ENCODE measurements at places on chromosomes 3 and 15. TPM values are rescaled to one million over a fixed set of nuclear protein-coding genes. Genes with fewer than 3 reads are reported as not detected.

The PDIA5 gene
- total RNA-seq, result 16.1 TPM

The SLC22A13 gene
- total RNA-seq, result 0.29 TPM

The C2CD4A gene
- not detected for total RNA-seq

The ROBO1 gene
- total RNA-seq, result 12.3 TPM

The HTR3E gene
- total RNA-seq, result not detected

The SAMMSON gene
- total RNA-seq, result 2.1 TPM

The HESX1 gene
- total RNA-seq, result not detected

The DNAJB8 gene
- total RNA-seq, result not detected

The GPR149 gene
- total RNA-seq, result not detected

The RCCD1 gene
- total RNA-seq, result 12.7 TPM

DNA sequence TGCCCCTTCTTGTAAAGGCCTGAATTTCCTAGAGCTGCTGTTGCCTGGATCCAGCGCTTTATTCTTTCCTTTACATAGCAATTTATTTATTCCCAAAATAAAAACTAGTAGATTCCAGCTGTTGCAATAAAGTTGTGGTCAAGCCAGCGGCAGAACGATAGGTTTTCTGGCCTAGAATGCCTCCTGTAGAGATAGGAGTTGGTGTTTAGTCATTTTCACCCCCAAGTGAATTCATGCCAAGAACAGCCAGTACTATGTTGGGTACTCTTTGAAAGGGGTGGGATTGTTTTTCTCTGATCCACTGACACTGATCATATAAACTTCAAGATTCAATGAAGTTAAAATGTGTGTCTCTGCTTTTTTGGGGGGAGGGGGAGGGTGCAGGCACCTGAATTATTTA is 69.7 kb downstream of the KLHL25 start:
- no peaks in the 10 kb centered on the region for H3K27me3 ChIP-seq
- peaks cover 30% of the 10 kb centered on the region for H3K4me1 ChIP-seq
- no peak for DNase-seq
- no peak overlapping the region for H3K4me3 ChIP-seq
- H3K27ac ChIP-seq, result peak overlapping the region; percentile 85

DNA sequence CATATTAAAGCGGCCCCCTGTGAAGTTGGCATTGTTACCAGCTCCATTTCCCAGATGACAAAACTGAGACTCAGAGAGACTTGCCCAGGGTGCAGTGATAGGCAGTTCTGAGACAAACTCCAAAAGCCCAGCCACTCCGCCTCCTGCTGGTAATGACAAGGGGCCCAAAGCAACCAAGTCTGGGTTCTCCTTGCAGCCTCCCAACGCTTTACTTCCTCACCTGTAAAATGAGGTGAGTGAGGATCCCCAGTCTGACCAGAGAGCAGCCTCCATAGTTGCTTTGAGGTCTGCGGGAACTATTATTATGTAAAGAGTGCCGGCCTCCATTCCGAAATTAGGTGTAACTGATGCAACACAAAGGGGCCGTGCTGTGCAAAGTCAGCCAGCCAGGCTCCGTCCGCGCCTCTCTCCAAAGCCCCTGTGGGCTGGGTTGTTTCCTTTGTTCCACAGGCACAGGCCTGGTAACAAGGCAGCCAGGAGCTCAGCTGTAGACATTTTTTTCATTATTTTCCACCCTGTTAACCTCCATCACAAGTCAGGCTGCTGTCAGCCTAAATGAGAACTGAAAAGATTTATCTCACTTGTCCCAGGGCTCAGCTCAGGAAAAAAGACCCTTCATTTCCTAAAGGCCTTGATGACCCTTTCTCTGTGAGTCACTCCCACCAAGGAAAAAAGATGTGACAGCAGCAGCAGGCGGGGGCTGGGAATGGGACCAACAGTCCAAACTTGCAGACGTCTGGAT is 139.1 kb upstream of the RAD18 start:
- no peak for DNase-seq
- H3K36me3 ChIP-seq, result no peaks in the 10 kb centered on the region
- H3K4me3 ChIP-seq, result no peak overlapping the region
- H3K27ac ChIP-seq, result no peak overlapping the region

GRCh38 chr3:108089579-108089978 is 1.3 kb downstream of the CD47 start:
- peak overlapping the region; percentile 97 for H3K4me3 ChIP-seq
- H3K36me3 ChIP-seq, result no peaks in the 10 kb centered on the region
- H3K27me3 ChIP-seq, result no peaks in the 10 kb centered on the region
- peak overlapping the region; percentile 96 for H3K27ac ChIP-seq
- H3K4me1 ChIP-seq, result peaks cover 56% of the 10 kb centered on the region

DNA sequence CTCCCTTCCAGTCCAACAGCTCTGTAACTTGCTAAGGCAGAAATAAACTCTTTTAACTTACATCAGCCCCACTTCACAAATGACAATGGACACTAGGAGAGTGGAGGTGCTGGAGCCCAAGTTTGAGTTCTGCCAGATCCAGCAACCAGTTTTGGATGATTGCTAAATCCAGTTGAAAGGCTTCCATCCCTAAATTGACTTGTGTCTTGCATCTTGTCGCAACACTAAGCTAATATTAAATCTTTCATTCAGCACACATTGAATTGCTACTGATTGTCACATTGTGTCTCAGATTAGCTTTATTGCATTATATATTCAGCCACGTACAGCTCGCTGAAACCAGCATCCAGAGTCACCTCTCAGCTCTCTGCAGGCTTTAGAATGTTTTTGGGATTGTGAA is 41.7 kb upstream of the LIPC start:
- no peaks in the 10 kb centered on the region for H3K4me1 ChIP-seq
- H3K4me3 ChIP-seq, result no peak overlapping the region
- no peak overlapping the region for H3K27ac ChIP-seq
- H3K36me3 ChIP-seq, result no peaks in the 10 kb centered on the region
- no peak for DNase-seq

DNA sequence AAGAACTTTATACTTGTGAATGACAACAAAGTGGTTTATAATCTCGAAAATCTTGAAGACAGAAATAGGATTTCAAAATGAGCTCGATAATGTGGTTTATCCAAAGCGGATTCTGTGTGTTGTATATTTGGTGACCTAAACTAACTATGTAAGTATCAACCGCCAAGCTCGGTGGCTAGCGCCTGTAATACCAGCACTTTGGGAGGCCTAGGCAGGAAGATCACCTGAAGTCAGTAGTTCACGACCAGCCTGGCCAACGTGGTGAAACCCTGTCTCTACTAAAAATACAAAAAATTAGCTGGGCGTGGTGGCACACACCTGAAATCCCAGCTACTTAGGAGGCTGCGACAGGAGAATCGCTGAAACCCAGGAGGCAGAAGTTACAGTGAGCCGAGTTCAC is 2.2 kb downstream of the ATP13A3 start:
- H3K27ac ChIP-seq, result peak overlapping the region; percentile 90
- no peaks in the 10 kb centered on the region for H3K36me3 ChIP-seq
- no peaks in the 10 kb centered on the region for H3K27me3 ChIP-seq
- peak overlapping the region; percentile 80 for H3K4me3 ChIP-seq
- H3K4me1 ChIP-seq, result peaks cover 38% of the 10 kb centered on the region

- H3K27me3 ChIP-seq, result no peaks in the 10 kb centered on the region
- no peaks in the 10 kb centered on the region for H3K36me3 ChIP-seq
- DNase-seq, result no peak
- no peaks in the 10 kb centered on the region for H3K4me1 ChIP-seq
- no peak overlapping the region for H3K27ac ChIP-seq
- no peak overlapping the region for H3K4me3 ChIP-seq
Observed at GRCh38 chr3:106729481-106729880, 647.8 kb upstream of the CCDC54 start.

DNA sequence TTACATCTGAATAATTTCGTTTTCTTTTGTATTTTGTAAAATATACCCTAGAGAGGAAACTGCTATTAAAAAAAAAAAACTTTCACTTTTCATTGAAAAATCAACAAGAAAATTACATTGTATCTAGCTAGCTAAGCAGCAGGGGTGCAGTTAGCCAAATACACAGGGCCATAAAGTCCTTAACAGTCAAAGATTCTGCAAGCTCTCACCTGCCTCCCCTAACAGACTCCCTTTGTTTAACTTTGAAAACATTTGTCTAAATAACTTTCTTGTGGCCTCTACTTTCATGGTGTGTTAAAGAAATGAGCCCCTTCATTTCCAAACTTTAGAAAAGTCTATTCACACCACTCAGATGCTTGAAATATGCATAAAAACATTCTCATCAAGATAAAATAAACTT is 23.3 kb downstream of the CBLB start:
- no peak for DNase-seq
- peaks cover 16% of the 10 kb centered on the region for H3K36me3 ChIP-seq
- H3K4me1 ChIP-seq, result peaks cover 55% of the 10 kb centered on the region
- no peak overlapping the region for H3K4me3 ChIP-seq
- no peaks in the 10 kb centered on the region for H3K27me3 ChIP-seq

DNA sequence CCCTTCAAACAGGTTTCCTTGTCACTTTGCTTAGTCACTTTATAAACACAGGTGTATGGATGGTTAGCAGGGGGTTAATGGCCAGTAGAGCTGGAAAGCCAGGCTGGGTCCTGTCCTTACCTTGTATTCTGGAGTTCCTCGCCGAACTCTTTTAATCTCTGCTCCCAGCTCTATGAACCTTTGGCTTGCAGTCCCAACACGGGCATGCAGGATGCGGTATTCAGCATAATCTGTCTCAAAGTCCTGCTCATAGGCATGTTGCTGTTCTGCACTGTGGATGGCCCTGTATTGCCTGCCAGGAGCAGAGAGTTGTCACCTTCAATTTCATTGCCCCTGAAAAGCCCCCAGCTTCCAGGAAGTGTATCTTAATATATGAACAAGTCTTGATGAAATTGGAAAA is 2.7 kb downstream of the ELL3 start:
- no peak for DNase-seq
- H3K4me3 ChIP-seq, result no peak overlapping the region
- no peak overlapping the region for H3K27ac ChIP-seq
- peaks cover 27% of the 10 kb centered on the region for H3K4me1 ChIP-seq
- peaks cover 48% of the 10 kb centered on the region for H3K36me3 ChIP-seq
- H3K27me3 ChIP-seq, result no peaks in the 10 kb centered on the region

- H3K4me1 ChIP-seq, result peaks cover 6% of the 10 kb centered on the region
- DNase-seq, result peak; percentile 26
- H3K27ac ChIP-seq, result no peak overlapping the region
- no peak overlapping the region for H3K4me3 ChIP-seq
- H3K36me3 ChIP-seq, result no peaks in the 10 kb centered on the region
- H3K27me3 ChIP-seq, result no peaks in the 10 kb centered on the region
Observed at GRCh38 chr15:99931703-99932603, 198.7 kb upstream of the LYSMD4 start.

DNA sequence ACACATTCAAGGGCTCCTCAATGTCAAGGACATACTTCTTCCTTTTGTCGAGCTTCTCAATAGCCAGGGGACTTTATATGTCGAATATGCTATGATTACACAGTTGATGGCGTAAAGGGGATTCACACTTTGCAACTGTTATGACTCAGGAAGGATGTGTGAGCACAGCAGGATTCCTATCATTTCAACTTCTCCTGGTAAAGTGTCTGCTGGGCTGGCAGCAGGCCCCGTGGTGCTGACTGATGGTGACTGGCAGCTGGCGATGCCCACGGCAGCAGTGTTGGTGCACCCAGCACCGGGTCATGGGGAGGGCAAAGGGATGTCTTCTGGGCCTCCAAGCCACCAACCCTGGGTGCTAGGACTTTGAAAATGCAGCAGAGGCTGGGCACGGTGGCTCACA is 44.8 kb upstream of the GNB5 start:
- no peaks in the 10 kb centered on the region for H3K4me1 ChIP-seq
- H3K27ac ChIP-seq, result no peak overlapping the region
- no peak overlapping the region for H3K4me3 ChIP-seq
- DNase-seq, result no peak

GRCh38 chr15:45234562-45235235 is 17.3 kb upstream of the SLC28A2 start:
- no peak overlapping the region for H3K27ac ChIP-seq
- H3K4me1 ChIP-seq, result no peaks in the 10 kb centered on the region
- no peaks in the 10 kb centered on the region for H3K36me3 ChIP-seq
- H3K4me3 ChIP-seq, result no peak overlapping the region
- DNase-seq, result no peak
- no peaks in the 10 kb centered on the region for H3K27me3 ChIP-seq

DNA sequence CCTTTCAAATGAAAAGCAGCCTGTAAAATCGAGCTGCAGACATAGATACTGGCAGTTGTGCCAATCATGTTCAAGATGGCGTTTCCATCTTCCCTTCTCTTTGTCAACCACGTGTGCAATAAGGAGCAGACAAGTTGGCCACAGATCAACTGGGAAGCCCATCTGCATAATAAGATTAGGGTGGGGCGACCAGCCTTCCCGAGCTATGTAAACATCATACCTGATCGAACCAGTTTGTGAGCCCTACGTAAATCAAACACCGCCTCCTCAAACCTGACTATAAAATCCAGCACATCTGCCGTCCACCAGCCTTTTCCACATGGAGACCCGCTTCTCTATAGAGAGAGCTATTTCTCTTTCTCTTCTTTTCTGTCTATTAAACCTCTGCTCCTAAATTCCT is 37.2 kb downstream of the TRIM42 start:
- no peaks in the 10 kb centered on the region for H3K36me3 ChIP-seq
- DNase-seq, result no peak
- H3K4me3 ChIP-seq, result no peak overlapping the region
- no peaks in the 10 kb centered on the region for H3K27me3 ChIP-seq
- H3K27ac ChIP-seq, result no peak overlapping the region
- no peaks in the 10 kb centered on the region for H3K4me1 ChIP-seq

DNA sequence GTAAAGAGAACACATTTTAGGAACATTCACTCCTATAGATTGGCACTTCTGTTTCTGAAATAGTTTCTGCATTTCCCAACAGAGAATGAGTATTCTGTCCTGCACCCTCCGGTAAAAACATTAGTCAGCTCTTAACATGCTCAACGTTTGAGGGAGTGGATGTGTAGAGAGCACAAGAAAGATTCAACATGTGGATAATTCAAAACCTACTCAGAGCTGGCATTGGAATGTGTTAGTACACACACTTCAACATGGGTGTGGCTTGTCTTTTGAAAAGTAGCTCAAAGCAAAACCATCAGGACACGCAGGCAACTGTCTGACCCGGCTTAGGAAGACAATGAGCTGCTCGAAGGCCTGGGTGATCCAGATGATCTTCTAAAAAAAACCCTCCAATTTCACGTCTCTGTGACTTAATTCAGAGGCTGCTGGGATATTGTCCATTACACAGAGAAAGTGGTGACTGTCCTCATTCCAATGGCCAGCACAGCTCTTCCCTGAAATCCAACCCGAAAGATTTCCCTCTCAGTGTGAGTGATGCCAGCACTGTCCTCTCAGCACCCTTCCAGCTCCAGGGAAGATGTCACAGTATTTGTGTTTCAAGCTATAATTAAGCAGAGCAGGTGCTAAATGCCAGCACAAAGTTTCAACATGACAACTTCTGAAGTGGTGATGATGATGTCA is 18.1 kb downstream of the FBN1 start:
- no peaks in the 10 kb centered on the region for H3K27me3 ChIP-seq
- H3K4me3 ChIP-seq, result peak overlapping the region; percentile 2
- no peaks in the 10 kb centered on the region for H3K36me3 ChIP-seq
- H3K27ac ChIP-seq, result peak overlapping the region; percentile 79

- no peak overlapping the region for H3K4me3 ChIP-seq
- no peaks in the 10 kb centered on the region for H3K36me3 ChIP-seq
Observed at GRCh38 chr3:138361561-138361971, 13.2 kb downstream of the MRAS start.

Measured in esophagus muscularis mucosa (tissue), 4 donors.